Stimulated activated CD4-positive, alpha-beta T cell treated with anti-CD3 and anti-CD28 coated beads, Interleukin-1b, Interleukin-23, amount 100 ng/mL, for 1 hour (primary cell): ENCODE measurements at places on chromosomes 6 and 20.

DNA sequence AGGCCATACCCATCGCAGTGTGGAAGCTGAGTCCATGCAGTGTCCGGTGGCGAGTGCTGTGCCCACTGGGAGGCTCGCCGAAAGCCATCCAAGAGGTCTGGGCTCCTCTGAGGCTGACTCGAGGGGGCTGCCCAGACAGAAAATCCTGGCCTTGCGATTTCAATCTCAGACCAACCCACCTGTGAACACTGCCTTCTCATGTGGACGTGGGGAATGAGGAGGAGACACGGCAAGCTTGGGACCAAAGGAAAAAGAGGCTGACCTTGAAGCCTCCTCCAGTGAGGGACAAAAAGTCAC is 157.2 kb upstream of the AFDN start:
- DNase-seq: no peak

DNA sequence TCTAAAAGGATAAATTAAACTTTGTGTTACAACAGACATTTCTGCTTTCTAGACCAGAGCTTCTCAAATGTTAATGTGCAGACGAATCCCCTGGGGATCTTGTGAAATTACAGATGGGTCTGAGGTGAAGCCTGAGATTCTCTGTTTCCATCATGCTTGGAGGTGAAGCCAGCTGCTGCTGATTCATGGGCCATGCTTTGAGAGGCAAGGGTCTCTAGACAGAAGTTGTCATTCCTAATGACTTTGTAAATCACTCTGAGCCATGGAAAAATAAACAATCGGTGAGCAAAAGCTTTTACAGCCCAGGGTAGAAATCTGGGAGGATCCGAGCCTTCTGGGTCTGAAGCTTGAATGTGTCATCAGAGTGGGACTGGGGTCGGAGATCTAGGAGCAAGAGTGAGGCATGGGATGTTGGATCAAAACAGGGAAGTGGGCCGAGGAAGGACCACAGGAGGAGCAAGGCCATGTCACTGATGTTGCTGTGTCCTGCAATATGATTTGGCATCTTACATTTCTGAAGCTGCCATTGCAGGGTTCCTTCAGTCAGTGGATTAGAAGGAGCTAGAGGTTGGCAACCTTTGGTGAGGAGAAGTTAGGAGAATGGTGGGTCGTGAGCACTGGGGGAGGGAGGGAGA is 77.3 kb downstream of the TRMT11 start:
- DNase-seq: no peak

DNA sequence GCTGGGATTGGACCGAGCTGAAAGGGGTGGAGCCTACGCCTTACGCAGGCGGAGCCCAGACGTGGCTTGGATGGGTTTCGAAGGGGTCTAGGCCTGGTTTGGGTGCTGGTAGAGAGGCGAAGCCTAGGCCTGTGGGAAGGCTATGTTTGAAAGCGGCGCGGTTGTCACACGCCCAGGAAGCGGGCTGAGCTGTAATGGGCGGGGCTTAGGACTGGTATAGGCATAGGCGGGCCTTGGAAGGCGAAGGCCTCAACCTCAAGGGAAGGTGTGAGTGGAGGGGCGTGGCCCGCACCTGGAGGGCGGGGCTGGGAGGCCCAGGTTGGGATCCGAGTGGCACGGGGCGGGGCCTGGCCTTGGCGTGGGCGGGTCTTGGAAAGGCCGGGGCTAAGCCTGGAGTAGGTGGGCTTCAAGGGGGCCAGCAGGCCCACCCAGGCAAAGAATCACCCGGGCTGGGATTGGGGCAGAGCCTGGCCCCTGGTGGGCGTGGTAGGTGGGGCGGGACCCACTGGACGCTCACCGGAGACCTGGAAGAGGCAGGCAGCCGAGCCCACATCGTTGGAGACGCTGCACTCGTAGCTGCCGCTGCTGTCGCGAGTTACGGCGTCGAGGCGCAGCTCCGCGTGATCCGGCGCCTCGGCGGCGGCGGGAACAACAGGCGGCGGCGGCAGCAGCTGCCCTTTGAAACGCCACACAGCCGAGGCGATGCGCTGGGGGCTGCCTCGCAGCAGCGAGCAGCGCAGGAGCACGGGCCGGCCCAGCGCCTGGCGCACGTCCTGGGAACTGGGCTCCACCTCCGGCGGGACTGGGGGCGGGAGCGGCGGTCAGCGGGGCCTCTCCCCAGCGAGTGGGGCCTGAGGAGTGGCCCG is 49.0 kb downstream of the MDGA1 start:
- no peak for DNase-seq

DNA sequence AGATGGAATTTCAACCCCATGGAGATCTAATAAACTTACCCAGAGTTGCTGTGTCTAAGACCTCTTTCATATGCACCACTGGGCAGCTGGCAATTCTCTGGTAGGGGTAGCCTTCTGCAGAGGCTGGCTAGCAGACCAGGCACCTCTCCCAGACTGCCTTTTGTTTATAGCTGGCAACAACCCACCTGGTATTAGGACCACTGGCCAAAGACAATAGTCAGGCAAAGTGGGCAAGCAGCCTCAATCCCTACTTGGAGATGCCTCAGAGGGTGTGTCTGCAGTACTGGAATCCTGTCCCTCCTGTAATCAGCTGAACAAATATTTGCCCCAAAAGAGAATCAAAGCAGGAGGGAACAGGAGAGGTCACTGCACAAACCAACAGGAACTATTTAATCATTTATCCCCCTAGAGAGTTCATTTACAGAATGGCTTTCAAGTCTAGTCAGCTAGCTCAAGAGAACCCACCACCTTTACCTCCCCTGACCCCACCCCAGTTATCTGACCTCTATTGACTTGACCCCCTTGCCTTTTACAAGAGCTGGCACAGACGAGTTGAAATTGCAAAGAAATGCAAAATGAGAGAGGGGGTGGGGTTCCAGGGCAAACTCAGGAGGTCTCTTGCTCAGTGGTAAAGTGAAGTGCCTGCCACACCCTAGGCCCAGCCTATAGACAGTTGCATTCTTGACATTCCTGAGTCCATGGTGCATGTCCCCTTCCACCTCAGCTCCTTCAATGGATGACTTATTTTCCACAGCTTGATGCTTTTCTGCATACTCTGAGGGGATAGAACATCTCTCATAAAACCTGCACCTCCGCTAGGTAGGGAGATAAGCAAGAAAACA is 2.8 kb downstream of the BCL2L1 start:
- no peak for DNase-seq

DNA sequence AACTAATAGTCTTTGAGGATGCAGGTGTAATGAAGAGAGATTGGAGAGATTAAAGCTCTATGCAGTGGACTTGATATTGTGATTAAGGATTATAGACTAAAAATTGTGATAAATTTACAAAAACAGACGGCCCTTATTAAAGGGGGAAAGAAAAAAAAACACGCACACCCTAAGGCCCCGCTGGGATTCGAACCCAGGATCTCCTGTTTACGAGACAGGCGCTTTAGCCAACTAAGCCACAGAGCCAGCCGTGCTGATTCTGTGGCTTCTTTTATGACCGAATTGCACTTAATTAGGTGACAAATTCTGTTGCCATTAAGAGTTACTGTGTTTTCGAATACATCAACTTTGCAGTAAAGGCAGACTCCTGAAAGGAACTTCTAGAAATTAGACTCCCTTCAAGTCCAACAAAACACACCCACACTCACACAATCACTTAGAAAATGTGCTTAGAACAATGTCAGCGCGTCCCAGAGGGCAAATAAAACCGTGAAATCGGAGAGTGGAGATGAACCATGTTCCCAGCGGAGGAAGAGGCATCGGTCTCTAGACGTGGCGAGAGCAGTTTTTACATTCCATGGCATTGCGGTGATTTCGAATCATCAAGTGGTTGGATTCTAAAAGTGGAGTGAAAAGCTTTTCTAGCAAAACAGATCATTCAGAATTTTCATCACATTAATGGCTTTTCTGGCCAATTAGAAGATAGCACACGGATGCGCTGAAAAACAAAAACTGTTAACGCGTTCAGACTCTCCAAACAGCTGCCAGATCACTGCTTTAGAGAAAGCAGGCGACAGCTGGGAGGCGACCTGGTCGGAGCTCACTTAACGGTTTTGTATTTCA is 122.6 kb downstream of the GPX5 start:
- DNase-seq: peak; percentile 29

- no peak for DNase-seq
Observed at GRCh38 chr6:156590482-156590881, 186.7 kb upstream of the ARID1B start.

GRCh38 chr20:46767127-46767761 is 57.8 kb downstream of the SLC2A10 start:
- no peak for DNase-seq

GRCh38 chr20:13105864-13106457 is 97.2 kb downstream of the SPTLC3 start:
- no peak for DNase-seq

DNA sequence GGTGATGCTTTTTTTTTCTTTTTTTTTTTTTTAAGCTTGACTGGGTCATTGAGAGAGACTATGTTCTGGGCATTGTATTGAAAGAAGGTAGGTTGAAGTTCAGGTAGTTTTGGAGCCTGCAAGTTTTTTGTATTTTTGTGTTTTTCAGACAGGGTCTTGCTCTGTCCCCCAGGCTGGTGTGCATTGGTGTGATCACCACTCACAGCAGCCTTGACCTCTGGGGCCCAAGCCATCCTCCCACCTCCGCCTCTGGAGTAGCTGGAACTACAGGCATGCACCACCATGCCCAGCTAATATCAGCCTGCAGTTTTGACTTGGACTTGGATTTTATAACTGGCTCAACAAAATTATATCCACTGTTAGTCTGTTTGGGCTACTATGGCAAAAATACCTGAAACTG is 31.7 kb upstream of the TFAP2A start:
- DNase-seq: no peak

- no peak for DNase-seq
Observed at GRCh38 chr6:157459327-157459726, 78.3 kb downstream of the ZDHHC14 start.

DNA sequence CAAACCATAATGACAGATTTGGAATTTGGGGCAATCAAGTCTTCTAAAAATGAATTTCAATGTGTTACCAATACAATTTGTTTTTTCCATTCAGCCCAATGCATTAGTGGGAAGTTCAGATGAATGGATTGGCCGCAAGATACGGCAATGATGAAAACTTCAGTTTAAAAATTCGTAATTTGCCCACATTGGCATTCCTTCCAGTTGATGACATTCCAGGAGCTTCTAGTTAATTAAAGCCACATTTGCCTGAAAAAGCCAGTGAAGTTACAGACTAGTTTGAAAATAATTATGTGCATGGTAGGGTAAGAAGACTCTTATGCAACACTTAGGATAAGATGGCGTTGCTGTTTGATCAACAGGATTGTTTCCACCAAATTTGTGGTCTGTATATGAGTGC is 46.2 kb downstream of the NHLRC1 start:
- no peak for DNase-seq

- DNase-seq: no peak
Observed at GRCh38 chr6:46288835-46289234, 118.1 kb upstream of the ENPP5 start.

- no peak for DNase-seq
Observed at GRCh38 chr20:34526466-34526865, 10.2 kb downstream of the DYNLRB1 start.

DNA sequence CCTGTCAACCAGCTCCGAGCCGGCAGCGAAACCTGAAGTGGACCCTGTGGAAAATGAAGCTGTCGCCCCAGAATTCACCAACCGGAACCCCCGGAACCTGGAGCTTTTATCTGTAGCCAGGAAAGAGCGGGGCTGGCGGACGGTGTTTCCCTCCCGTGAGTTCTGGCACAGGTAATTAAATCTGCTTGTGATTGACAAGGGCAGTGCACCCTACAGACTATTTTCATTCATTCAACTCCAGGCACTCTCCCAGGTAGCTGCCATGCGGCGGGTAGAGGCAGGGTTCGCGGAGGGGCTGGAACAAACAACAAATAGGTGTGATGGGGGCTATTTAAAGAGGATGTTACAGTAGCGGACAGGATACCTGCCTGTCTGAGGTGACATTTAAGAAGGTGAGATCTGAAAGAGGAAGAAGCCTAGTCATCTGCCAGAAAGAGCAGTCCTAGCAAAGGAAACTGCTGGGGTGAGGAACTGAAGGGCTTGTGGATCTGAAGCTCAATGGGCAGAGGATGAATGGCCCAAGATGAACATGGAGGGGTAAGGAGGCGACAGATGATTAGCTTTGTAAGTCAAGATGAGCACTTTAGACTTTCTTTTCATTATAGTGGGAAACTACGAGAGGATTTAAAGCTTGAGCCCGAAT is 810 bp downstream of the MRPL18 start:
- DNase-seq: no peak

GRCh38 chr20:35264755-35265154 is 13.2 kb downstream of the MMP24OS start:
- DNase-seq: no peak

DNA sequence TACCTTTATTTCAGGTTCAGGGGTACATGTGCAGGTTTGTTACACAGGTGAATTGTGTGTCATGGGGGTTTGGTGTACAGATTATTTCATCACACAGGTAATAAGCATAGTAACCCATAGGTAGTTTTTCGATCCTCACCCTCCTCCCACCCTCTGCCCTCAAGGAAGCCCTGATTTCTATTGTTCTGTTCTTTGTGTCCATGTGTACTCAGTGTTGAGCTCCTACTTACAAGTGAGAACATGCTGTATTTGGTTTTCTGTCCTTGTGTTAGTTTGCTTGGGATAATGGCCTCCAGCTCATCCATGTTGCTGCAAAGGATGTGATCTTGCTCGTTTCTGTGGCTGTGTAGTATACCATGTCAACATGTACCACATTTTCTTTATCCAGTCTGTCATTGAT is 66.0 kb downstream of the STK4 start:
- DNase-seq: no peak

- no peak for DNase-seq
Observed at GRCh38 chr20:32570401-32571190, 14.5 kb downstream of the NOL4L start.

GRCh38 chr6:166927240-166927934 is 29.0 kb downstream of the RNASET2 start:
- no peak for DNase-seq

DNA sequence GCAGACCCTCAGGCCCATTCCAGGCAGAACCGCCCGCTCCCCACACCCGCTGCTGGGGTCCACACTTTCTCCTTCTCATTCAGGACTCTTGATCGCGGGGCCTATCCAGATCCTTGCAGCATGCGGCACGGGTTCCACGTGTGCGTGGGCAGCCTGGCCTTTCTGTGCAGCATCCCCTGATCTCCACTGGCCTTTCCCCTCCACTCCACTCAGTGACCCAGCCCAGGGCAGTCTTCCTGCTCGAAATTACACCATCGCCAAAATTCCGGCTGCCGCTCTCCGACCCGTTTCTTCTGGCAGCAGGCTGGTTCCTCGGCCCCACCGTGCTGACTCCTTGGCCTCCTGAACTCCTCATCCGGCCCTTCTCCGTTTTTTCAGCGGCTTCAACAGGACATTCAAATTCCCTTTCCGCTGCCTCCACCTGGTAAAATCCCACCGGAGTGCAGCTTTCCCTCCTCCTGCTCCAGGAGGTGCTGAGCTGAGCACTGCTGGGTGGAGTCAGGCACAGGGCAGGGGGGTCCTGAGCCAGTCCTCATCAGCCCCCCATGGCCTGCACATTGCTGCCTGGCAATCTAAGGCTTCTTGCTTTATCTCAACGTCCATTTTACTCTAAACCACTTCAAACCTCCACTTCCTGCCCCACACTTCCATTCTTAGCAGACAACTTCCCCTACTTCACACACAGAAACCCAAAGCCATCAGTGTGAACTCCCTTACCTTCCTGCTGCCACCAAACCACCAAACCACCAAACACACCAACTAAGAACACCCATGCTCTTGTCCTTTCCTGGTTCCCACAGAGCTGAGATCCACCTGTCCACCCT is 9.0 kb downstream of the SFT2D1 start:
- DNase-seq: no peak

- no peak for DNase-seq
Observed at GRCh38 chr6:158565482-158566040, 5.7 kb downstream of the TMEM181 start.

GRCh38 chr6:1131285-1132079 is 180.4 kb upstream of the FOXQ1 start:
- no peak for DNase-seq

GRCh38 chr20:40643891-40644290 is 45.1 kb downstream of the MAFB start:
- no peak for DNase-seq
